ENCODE measurements at places on chromosomes 7 and 10. TPM values are rescaled to one million over a fixed set of nuclear protein-coding genes. Genes with fewer than 3 reads are reported as not detected.

GRCh38 chr10:130463876-130464364, 327.7 kb downstream of the GLRX3 start:
- no peak for DNase-seq

Gene CAMK2B
- 0.05 TPM for polyA plus RNA-seq

DNA sequence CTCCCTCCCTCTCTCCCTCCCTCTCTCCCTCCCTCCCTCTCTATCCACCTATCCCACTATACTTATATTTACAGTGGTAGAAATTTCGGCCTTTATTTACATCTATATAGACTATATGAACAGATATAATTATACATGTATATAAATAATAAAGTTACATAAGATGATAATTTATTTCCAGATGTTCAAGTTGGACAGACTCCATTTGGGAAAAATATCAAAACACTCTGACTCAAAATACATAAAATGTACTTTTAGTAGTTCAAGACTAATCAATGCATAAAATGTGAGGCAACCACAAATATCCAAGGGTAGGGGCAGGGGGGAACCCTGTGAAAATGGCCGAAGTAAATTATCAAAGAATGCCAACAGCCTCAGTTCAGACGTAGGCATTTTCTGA, 203.0 kb downstream of the FANK1 start:
- DNase-seq = no peak

GRCh38 chr10:30045961-30046360, 13.4 kb downstream of the JCAD start:
- DNase-seq = no peak

GRCh38 chr7:39702133-39702532, 78.8 kb downstream of the RALA start:
- DNase-seq = no peak

Gene C7orf33
- not detected for polyA plus RNA-seq

GRCh38 chr7:50397971-50398324, 52.2 kb downstream of the FIGNL1 start:
- no peak for DNase-seq

GRCh38 chr7:35647171-35647574, 47.8 kb downstream of the HERPUD2 start:
- DNase-seq = no peak
